ENCODE measurements at places on chromosomes 7 and 10.

DNA sequence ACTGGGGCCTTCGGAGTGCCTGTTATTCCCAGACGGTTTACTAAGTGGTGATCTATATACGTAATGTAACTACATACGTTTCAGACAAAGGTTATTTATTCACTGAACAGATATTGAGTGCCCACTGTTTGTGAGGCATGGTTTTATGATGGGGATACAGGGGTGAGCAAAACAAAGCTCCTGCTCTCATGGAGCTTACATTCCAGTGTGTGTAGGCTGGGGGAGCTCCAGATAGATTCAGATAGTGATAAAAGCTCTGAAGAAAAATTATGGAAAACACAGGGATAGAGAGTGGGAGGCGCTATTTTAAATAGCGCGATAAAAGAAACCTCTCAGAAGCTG lies 466 bp upstream of the DNAJB12 start:
- DNase-seq: no peak

DNA sequence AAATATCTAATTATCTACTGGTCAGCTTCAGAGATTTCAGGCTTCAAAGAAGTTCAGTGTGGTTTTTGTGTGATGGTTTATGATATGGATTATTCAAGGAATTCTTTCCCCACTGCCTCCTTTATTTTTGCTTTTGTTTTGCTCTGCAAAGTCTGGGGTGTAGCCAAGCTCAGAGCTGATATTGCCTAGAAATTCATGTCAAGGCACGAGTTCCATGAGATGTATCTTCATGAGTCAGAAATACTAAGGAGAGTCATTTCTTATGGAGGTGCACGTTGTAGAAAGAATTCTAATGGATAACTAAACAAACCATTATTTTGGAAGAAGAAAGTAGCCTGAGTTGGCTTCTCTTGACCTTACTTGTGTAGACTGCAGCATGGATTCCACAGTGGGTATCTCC lies 37.4 kb downstream of the VIM start:
- no peak for DNase-seq

- peak; percentile 83 for DNase-seq
Measured at GRCh38 chr7:148084138-148084537, 506.4 kb upstream of the C7orf33 start.

DNA sequence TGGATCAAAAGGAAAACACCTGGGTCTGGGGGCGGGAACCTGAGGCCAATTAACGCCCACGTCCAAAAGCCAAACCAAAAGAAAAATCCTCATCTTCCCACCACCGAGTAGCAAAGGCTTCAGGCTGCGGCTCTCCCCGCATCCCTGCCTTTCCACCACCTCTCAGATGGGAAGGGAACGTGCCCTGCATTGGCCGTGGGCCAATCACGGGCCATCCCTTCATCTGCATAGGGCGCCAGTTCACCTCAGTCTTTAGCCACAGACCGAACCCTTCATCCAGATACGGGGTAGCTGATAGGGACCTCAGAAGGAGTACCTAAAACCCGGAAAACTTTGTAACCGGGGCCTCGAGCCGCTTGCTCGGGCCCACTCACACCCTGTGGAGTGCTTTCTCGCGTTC lies 626 bp downstream of the PRPF18 start:
- no peak for DNase-seq

- no peak for DNase-seq
Measured at GRCh38 chr7:159218607-159219006, 73.9 kb upstream of the VIPR2 start.

DNA sequence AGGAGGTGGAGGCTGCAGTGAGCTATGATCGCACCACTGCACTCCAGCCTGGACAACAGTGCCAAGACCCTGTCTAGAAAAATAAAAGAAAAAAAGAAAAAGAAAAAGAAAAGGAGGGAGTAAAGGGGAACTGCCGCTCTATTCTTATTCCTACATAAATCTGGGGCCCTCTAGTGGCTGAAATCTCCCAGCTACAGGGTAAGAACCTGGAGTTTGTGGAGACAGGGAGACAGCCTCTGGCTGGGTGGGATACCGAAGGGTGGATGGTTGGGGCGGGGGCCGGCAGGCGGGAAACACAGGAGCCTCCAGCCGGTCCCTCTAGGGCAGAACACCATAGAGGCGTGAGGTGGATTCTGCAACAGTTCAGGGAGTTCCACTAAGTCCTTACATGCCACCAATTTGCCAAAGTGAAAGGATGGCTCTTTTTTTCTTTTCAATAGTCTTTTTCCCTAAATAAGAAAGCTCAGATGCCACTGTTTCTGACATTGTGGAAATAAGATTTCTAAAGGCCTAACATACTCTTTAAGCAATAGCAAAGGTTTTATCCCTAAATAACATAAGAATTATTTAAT lies 117.3 kb downstream of the SVIL start:
- peak; percentile 40 for DNase-seq

- no peak for DNase-seq
Measured at GRCh38 chr7:44645696-44646095, 39.3 kb downstream of the OGDH start.

GRCh38 chr7:129356176-129356575 lies 78.1 kb upstream of the STRIP2 start:
- no peak for DNase-seq

- DNase-seq: no peak
Measured at GRCh38 chr10:78846071-78846470, 222.7 kb upstream of the ZMIZ1 start.

- DNase-seq: no peak
Measured at GRCh38 chr10:74558403-74558802, 268.0 kb upstream of the KAT6B start.

DNA sequence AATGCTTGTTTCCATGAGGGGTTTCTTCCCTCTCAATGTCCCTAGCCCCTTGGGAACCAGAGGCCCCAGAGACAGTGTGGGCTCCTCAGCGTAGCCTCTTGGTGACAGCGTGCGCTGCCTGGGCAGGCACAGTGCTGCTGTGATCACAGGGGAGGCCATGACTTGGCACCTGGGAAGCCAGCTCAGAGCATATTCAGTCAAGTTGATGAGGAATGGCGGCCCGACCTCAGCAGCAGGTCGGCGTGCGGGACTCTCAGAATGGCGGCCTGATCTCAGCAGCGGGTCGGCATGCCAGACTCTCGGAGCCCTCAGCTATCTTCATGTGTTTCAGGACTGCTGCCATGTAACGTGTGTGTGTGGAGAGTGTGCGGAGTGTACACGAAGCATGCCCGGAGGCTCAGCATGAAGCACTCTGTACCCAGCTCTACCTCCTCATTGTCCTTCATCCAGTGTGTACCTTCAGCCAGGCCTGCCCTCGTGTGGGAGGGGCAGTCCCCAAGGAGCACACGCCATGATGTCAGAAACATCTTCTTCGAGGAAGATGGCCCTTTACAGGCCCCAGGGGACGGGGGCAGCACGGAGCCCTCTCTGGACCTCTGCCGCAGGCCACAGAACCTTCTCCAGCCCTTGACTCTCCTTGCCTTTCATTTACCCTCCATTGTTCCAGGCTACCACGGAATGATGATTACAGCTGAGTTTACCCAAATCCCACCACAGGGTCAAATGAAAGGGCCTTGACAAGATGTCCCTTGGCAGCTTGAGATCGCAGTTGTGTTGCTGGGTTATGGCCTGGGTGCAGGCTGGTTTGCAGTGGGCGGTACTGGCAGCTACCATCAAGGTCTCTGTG lies 130.4 kb downstream of the SMURF1 start:
- DNase-seq: no peak

GRCh38 chr7:85525676-85526075 lies 338.8 kb upstream of the SEMA3D start:
- DNase-seq: no peak

GRCh38 chr10:118956802-118957442 lies 72.6 kb upstream of the NANOS1 start:
- no peak for DNase-seq

DNA sequence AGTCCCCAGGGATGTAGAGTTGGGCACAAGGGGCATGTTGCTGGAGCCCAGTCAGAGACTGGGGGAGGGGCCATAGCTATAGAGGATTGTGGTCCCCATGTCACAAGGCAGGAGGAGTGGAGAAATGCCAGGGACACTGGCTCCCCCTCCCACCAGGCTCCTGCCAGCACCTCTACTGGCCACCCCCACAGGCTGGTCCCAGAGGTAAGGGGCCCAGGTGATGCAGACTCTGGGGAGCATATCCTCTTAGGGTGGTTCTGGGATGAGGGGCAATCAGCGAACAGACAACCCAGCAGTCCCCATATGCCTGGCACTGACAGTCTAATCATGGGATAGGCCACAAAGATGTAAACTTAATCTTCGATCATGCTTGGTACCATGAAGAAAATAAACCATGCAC lies 21.2 kb downstream of the C10orf71 start:
- DNase-seq: no peak

GRCh38 chr7:50281680-50282445 lies 22.7 kb upstream of the IKZF1 start:
- DNase-seq: no peak

- no peak for DNase-seq
Measured at GRCh38 chr10:80805343-80806020, 267.8 kb downstream of the SH2D4B start.

GRCh38 chr7:24406789-24407299 lies 122.9 kb downstream of the NPY start:
- DNase-seq: no peak

GRCh38 chr10:114174695-114175188 lies 739 bp upstream of the CCDC186 start:
- DNase-seq: no peak

DNA sequence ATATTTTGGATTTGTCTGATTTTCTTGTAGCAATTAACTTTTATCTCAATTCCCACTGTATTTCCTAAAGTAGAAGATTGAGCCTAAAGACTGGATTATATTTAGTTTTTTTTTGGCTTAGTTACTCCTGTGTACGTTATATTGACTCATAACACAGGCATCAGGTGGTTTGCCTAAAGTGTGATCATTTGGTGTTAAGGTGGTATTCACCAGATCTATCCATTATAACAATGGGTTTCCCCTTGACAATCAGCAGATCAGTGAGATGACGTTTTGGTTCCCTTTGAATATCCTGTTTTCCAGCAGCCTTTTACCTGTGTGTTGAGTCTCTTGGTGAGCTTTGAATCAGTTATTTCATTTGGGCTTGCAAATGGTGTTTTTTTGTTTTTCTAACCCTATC lies 18.1 kb downstream of the MAPK8 start:
- DNase-seq: no peak

- no peak for DNase-seq
Measured at GRCh38 chr10:33066558-33067236, 108.7 kb upstream of the ITGB1 start.

GRCh38 chr7:125966278-125967048 lies 1036.8 kb upstream of the POT1 start:
- no peak for DNase-seq

GRCh38 chr10:114083040-114083439 lies 39.4 kb downstream of the ADRB1 start:
- no peak for DNase-seq

DNA sequence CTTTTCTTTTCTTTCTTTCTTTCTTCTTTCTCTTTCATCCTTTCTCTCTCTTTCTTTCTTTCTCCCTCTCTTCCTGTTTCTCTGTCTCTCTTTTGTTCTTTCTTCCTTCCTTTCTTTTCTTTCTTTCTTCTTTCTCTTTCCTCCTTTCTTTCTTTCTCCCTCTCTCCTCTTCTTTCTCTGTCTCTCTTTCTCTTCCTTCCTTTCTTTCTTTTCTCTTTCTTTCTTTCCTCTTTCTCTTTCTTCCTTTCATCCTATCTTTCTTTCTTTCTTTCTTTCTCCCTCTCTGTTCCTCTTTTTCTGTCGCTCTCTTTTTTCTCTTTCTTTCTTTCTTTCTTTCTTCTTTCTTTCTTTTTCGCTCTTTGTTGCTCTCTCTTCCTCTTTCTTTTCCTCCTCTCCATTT lies 1149.2 kb upstream of the AUTS2 start:
- DNase-seq: no peak

GRCh38 chr7:36765605-36766004 lies 41.3 kb upstream of the AOAH start:
- no peak for DNase-seq

GRCh38 chr10:124030492-124031110 lies 62.8 kb downstream of the CHST15 start:
- DNase-seq: peak; percentile 58

DNA sequence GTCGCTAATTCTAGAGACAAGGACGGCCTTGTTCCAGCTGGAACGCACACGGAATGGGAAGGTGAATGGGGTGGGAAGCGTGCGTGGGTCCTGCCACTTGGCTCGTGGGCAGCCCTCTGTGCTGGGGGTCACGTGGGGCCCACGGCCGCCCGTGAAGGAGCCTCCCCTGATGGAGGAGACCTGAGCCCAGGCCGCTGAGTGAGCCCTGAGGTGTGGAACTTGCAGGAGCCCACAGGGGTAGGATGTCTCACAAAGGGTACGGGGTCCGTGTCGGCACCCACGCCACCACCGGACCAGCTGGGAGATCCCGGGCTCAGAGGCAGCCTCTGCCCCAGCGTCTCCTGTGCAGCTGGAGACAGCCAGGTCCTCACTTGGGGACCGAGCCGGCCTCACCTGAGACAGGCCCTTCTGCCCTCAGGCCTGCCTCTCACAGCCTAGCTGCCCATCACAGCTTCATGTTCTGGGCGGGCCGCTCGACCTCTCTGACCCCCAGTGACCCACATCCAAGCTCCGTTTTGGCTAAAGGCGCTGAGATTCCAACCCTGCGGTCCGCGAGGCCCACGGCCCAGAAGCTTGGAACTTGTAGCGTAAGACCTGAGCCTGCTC lies 84.8 kb downstream of the FOXL3 start:
- DNase-seq: no peak

DNA sequence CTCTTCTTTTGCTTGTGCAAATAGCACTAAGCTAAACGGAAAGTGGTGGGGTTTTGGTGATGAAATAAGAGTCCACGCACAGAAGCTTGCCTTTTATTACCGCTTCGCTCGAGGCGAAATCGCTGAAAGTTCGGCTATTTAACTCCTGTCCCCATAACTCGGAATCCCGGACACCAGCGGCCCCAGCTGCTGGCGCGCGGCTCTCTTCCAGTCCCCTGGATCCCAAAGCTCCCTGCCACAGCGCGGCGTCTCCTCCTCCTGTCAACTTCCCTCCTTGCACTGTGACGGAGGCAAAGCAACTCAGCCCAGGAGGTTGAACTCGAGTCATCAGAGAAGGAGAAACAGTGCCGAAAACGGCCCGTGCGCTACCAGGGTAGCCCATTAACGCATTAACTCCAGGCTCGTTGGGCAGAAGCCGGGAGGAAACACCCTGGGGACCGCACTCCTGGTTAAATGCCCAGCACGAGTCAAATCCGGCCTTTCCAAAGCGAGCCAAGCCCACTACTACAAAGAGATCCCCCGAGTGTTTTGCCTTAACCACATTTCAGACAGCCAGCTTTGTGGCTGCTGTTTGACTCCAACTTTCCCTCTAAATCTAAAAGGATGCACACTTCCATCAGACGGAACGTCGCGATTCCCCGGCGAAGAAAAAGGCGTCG lies 1.3 kb downstream of the SEMA3D start:
- peak; percentile 89 for DNase-seq

- DNase-seq: no peak
Measured at GRCh38 chr7:146554556-146554955, 438.0 kb downstream of the CNTNAP2 start.

GRCh38 chr10:18293536-18294510 lies 153.6 kb downstream of the CACNB2 start:
- DNase-seq: no peak

DNA sequence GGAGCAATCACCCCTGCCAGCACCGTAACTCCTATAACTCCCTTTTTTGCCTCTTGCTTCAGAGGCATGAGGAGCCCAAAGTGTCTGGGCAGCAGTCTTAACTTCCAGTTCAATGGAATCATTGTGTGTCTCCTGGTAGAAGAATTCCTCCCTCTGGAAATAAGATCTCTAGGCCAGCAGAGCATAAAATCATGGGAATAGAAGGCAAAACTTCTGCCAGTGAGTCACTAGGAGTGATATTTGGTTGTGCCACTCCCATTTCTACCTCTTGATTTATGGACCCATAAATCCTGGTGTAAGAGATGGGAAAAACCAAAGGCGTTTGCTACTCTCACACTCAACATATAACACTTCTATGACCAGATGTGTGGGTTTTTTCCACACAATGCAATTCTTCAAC lies 104.9 kb upstream of the FAM180A start:
- DNase-seq: peak; percentile 58

Data from kidney (tissue), 22 donors.